ENCODE measurements at places on chromosomes 4 and X.

DNA sequence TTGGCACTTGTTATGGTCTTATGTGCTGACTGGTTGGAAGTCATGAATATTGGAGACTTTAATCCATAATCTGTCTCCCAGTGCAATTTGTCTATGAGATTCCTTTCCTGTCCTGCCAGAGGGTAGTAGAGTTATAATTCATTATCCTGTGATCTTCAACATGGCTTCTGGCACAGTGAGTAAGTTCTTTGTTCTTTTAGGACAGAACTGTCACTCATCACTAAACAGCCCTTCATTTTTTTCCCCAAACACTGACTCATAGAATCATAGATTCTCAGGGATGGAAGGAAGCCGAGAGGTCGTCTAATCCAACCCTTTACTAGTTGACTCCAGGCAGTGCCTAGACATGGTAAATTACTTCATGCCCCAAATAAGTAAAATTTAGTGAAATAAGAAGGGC is 78.4 kb downstream of the LUZP4 start:
- DNase-seq = no peak

GRCh38 chr4:133600008-133600407 is 450.9 kb downstream of the PCDH10 start:
- no peak for DNase-seq

DNA sequence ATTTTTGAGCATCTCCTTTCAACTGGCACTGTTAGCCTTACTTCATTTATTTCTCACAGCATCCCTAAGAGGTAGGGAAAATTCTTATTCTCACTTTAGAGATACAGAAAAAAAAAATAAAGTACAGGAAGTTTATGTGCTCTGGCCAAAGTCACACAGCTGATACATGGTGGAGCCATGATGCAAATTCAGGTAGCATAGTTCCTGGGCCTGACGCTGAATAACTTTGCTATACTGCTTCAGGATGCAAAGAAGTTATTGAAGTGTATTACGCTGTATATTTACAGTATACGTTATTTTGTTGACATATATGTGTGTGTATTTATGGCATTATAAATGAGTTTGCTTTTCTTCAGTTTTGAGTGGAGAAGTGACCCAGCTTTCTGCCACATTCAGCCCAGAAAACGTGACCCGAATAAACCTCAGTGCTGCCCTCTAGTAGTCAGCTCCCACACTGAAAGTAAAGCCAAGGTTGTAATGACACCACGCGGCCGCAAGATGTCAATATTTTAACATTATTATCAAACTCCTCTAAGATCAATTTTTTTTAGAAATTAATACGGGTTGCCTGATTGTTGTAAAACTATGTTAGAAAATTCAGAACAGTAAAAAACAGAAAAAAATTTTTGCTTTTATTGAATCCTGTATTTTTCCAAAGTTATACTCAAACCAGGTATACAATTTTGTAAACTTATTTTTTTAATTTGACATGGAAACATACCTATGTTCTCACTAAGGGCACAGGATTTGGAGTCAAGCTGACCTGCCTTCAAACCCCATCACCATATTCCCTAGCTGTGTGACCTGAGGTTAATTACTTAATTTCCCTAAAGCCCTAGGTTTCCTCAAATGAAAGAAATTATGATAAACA is 3.8 kb upstream of the GUCY2F start:
- peak; percentile 68 for DNase-seq

GRCh38 chr4:113784497-113785250 is 23.1 kb upstream of the CAMK2D start:
- DNase-seq = no peak

DNA sequence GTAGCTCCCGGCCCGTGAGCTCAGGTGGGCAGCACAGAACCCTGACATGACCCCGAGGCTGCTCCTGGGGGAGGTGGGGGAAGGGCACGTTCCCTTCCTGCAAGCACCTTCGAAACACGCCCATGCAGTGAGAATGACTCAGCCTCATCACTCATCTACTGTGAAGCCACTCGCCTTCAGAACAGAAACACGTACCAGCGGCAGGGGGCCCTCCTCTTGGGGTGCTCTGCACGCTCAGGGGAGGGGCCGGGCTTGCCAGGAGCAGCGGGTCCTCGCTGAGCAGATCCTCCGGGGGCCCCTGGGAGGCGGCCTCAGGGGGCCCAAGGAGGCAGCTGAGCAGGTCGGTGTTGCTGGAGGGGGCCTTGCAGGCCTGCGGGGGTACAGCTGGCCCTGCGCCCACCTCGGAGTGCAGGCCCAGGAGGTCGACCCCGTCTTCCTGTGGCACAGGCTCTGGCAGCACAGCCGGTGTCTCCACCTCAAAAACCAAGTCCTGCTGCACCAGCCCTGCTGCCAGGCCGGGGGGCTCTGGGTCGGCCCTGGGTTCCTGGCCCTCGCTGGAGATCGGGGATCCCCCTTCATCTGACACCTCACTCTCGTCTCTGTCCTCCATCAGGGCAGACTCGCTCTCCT is 40.9 kb upstream of the CPLX1 start:
- no peak for DNase-seq

DNA sequence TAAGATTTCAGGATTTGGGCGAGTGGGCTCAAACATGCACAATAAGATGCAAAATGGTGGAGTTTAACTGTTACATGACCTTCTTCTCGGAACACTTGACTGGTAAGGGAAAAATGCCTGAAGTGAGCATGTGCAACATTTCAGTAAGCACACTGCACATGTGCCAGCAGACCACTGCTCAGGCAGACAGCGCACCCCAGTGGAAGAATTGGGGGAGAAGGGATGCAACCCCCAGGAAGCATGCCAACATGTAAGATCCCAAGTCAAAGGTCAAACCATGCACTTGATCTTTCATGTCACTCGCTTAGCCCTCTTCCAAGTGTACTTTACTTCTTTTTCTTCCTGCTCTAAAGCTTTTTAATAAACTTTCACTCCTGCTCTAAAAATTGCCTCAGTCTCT is 256.3 kb downstream of the CENPC start:
- DNase-seq = no peak

DNA sequence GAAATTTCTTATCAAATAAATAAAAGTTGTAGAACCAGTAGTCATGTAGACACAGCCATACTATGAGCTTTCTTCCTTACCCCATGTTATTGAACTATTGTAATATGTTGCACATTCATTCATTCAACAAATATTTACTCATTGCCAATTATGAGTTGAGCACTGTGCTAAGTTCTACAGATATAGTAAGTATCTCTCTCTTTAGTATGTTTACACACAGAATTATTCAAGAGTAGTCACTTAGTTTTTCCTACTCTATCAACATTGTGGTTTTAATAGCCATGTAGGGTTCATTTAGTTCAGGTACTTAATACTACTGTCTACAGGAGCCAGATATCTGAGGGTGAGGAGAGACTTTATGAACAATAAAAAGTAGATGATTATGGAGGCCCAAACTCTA is 86.2 kb downstream of the TEX13A start:
- DNase-seq = no peak

DNA sequence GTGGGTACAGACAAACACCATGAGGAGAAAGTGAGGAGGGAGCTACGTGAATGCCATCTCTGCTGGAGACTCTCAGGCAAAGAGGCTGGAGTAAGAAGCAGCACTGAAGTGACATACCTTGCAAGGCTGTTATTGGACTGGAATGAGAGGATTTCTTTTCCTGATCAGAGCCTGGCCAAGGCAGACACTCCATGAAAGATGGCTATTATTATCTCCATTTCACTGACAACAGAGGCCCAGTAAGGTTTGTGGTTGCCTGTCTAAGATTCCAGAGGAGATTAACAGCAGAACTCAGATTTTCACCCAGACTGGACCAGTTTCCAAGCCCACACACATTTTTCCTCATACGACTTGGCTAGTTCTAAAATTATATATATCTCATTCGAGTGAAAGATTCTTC is 162.0 kb upstream of the EOLA2 start:
- no peak for DNase-seq

- no peak for DNase-seq
These were observed 57.0 kb downstream of the DCLK2 start for GRCh38 chr4:150135134-150135772.

DNA sequence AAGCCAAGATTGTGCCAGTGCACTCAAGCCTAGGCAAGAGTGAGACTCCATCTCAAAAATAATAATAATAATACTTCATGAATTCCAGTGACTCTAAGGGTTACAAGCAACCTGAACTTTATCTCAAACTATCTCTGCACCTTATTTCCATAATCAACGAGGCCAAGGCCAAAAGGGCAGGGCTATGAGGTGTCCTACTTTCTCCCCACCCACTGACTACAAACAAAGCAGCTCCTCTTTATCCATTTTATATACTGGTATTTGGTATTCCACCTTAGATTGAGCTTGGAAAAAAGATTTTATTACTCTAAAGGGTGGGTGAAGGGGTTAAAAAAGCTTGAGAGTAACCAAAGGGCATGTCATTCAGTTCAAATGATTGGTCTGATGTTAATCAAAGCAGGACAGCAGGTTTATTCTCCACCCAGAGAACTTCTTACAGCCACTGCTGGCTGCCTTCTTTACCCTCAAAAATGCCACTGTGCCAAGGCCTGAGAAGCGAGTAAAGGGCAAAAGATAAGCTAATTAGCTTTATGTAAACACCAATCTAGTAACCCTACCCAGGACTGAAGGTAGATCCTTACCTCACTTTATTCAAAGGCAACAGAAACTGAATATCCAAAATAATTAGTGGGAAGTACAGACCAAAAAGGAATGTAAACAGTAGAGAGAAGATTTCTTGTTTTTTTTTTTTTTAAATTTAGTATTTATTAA is 28.2 kb downstream of the APOO start:
- DNase-seq = no peak

DNA sequence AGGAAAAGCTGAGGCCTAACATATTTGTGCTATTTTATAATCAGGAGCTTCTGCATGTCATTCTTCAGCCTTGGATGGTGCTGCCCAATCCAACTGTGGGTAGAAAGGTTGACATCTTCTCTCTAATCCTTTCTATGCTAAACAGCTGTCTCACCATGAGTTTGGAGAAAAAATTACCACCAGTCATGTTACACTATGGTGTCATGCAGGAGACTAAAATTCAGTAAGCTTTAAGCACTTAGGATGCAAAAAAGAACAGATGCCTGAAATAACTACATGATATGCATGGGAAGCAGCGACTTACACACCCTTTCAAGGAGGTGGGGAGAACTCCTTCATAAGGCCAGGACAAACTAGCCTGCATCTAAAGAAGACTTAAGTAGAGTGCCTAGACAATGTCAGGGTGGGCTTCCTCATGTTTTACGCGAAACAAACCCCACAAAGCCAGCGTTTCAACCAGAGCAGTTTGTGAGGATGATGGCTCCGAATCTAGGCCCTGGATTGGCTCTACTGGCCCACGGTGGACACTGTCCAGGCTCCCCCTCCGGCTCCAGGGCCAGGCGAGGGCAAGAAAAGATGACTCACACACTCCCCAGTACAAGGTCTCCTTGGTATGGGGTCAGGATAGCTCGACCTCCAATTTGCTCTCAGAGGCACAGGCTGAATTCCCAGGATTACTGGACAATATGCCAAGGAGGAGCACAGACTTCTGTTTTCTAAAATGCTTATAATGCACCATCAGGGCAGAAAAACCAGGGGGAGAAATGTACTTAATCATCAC is 45.1 kb downstream of the STX18 start:
- DNase-seq = no peak

- DNase-seq = no peak
These were observed 55.2 kb downstream of the CHST7 start for GRCh38 chrX:46628460-46629371.

DNA sequence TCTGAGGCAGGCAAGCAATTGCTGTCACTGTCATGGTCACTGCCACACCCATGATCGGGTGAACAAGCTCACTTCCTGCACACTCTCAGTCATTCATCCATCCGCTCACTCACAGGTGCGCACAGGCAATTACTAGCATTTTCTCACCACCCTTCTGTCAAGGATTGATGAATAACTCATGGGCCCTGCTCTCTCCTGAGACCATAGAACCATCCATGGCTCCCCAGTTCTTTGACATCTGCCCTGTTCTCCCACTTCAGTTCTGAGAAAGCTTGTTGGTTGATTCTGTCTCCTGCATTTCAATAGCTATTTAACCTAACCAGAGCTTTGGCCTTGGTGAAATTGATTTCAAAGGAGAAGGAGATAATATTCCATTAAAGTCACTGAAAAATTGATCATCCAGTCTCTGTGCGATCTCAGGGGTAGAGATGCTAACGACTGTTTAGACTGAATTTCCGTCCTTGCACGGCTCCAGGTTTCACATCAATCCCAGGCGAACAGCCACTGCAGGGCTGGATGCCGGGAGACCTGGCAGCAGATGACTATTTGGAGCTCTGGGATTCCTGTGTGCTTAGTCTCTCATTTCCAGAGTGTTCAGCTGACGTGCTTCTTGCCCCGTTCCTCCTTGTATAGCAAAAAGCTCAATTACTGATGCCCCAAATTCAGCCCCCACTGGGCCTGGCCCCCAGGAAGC is 36.9 kb upstream of the ADRA2C start:
- no peak for DNase-seq

GRCh38 chr4:81113024-81113423 is 82.5 kb downstream of the BMP3 start:
- DNase-seq = no peak

- no peak for DNase-seq
These were observed 181.3 kb upstream of the SFRP2 start for GRCh38 chr4:153970169-153970568.

DNA sequence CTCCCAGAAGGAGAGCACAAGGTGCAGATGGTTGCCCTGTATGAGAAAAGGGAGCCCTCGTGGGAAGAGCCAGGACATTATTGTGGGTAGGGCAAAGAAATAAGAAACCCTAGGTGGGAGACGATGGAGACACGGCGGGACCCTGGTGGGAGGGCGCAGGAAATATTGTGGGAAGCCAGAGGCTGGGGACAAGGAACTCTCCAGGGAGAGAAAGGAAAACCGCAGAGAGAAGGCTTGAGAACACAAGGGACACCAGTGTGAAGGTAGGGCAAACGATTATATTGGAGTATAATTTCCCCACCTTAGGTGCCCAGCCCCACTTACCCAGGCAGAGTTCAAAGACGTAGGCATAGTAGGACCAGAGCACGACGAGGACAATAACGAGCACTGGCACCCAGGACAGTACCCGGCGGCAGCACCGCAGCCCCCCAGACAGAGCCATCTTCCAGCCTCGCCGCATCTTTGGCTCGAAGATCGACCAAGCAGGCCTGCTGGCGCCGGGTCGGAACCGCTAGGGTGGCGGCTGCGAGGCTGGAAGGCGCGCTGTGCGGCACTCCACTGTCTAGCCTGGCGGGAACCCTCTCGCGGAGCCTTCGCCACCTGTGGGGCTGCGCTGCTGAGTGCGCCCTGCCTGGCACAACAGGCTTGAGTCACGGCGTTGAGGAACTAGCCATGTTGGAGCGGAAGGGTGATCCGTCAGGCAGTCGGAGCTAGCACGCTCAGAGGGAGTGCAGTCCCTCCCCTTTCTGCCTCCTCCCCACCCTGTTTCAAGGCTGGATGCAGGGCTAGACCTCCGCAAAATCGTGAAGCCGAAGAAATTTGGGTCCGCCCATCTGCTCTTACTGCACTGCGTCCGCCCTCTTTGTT is at the start of gene ZDHHC15:
Gene ZDHHC15, minus strand, starts transcription at position 473 of the 867 bp plus-strand sequence. Its CDS starts 13 bp downstream, at position 460.
- DNase-seq = no peak

- DNase-seq = no peak
These were observed 1559.6 kb downstream of the TECRL start for GRCh38 chr4:62849696-62850095.

GRCh38 chr4:158285429-158286216 is 75.3 kb downstream of the TMEM144 start:
- no peak for DNase-seq

Data from NCI-H2081 treated with DMSO at 0.1 percent for 48 hours (cell line).